ENCODE measurements at places on chromosomes 3 and 15.
A peak's percentile ranks its signal among the peaks of the same experiment; 100 is the strongest.

DNA sequence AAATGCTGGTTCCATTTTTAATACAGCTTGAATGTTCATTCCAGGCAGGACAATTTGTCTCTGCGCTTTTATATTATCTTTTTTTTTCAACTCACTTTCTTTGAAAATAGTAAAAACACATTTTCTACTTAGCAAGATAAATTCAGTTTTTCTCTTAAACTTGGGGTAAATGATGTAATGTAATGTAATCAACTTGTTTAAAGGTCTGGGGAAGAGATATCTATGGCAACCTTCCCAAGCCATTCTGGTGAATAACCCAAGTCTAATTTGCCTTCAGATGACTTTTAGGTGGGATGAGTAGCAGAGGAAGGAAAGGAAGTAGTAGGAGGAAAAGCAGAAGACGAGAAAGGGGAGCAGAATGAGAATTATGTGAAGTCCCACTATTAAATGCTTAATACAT, 335.1 kb downstream of the SV2B start:
- DNase-seq: no peak

GRCh38 chr15:53522991-53523390, 236.5 kb downstream of the WDR72 start:
- DNase-seq: no peak

GRCh38 chr3:171175741-171176234, 149.3 kb upstream of the SLC2A2 start:
- DNase-seq: no peak

DNA sequence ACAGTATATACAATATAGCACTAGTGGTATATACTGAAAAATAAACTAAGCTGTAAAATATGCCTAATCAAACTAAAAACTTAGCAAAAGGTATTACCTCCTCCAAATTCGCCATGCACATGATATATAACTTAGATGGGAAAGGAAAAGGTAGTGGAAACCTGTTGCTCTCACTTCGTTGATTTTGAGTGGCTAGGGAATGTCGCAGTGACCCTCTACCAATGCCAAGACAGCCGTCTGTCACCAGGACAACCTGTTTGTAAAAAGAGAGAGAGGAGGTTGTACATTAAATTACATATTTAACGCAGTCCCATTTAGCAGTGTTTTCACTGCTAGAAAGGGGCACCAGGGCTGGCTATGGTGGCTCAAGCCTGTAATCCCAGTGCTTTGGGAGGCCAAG, 11.3 kb downstream of the INTS14 start:
- DNase-seq: no peak

DNA sequence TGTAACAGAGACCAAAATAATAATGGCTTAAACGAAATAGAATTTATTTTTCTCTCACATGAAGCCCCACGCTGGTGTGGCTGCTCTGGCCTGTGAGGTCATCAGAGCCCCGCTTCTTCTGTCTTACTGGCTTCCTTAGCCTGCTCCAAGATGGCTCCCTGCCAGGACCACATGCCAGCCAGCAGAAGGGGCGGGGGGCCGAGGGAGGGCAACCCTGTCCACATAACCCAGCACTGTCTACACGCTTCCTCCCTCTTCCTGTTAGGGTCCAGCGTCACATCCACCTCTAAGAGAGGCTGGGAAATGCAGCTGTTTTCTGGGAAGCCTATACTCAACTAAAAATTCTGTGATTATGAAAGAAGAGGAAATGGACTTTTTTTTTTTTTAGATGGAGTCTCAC, 107.9 kb upstream of the DLG1 start:
- no peak for DNase-seq

- DNase-seq: no peak
Measured at GRCh38 chr3:157581371-157581770, 78.2 kb upstream of the VEPH1 start.

- peak; percentile 62 for DNase-seq
Measured at GRCh38 chr15:44058126-44058525, 136.9 kb downstream of the FRMD5 start.

GRCh38 chr3:105619651-105620050, 249.2 kb downstream of the CBLB start:
- no peak for DNase-seq

DNA sequence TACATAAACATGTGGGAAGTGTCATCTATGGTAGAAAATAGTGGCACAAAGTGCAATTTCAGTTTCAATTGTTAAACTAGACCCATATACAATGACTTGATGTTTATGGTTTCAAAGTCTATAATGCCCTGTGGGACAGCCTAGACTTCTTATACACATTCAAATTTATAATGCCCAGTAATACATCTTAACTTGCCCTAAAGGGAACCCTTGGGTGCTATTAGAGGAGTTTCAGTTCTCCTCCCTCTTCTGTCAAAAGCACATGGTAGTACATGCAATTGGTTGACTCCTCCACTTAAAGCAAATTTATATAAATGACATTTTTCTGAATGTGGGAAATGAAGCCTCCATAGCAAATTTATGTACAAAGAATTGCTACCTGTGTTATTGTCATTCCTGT, 30.2 kb upstream of the OR5K4 start:
- DNase-seq: no peak

DNA sequence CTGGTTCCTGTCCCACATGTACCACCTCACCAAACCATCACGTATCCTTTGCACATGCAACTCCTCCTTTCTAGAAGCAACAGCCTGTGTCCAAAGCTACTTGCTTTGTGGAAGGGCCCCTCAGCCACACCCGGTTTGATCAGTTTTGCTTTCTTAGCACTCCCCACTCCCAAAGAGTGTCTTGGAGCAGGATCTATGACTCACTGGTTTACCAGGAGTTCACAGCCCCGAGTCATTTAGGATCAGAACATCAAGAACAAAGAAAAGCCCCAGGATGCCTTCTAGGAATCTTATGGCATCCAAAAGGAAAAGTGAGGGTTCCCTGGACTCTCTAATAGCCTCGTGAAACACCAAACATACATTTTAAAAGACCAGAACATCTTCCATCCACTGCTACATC, 50.7 kb upstream of the IGF1R start:
- DNase-seq: no peak

GRCh38 chr3:150169330-150169940, 198.7 kb upstream of the PFN2 start:
- no peak for DNase-seq

DNA sequence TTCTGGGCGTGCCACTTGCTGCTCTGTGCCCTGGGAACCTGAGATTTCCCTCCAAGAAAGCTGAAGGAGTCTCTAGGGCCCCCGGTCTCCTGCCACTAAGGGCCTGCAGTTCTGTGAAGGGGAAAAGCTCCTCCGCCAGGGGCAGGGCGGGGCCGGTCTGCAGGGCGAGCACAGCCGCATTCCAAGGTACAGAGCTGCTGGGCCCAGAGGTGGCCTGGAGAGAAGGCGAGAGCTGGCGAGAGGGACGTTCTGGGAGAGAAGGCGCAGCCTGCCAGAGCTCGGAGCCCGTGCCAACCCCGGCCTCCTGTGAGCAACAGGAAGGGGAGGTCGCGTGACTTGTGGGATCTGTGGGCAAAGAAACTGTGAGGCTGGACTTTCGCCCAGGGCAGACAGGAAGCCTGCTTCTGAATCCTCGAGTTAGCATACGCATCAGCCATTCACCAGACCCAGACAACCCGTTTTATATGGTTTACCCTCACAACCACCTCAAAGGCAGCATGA, 500.4 kb downstream of the SHQ1 start:
- DNase-seq: no peak

- no peak for DNase-seq
Measured at GRCh38 chr3:12468276-12468675, 16.0 kb upstream of the TSEN2 start.

DNA sequence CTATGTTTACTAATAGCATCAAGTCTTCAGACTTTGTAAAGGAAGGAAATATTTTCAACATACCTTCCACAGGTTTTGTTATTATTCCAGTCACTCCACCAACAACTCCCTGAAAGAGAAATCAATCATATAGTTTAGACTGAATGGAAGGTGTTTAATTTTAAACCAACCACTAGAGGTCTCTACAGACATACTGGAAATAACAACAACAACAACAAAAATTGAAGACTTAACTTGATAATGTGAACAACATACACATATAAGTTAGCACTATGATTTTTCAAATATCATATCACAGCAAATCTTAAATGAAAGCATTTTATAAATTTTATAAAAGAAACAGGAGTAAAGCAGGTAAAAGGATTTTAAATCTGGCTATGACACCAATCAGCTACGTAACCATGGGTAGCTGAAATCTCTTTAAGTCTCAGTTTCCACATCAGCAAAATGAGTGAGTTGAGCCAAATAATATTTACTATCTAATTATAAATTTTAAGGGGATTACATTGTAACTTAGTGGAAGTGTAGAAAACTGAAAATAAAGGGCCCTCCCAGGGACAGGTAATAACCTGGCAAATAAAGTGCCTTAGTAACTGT, 188.2 kb downstream of the VPS13C start:
- peak; percentile 29 for DNase-seq

GRCh38 chr3:194224471-194225417, 88.8 kb downstream of the HES1 start:
- DNase-seq: no peak

GRCh38 chr3:151964743-151965142, 91.3 kb downstream of the SUCNR1 start:
- DNase-seq: no peak

GRCh38 chr3:74789111-74789510, 174.7 kb upstream of the CNTN3 start:
- DNase-seq: no peak

GRCh38 chr3:160618363-160618762, 53.0 kb upstream of the KPNA4 start:
- DNase-seq: no peak

DNA sequence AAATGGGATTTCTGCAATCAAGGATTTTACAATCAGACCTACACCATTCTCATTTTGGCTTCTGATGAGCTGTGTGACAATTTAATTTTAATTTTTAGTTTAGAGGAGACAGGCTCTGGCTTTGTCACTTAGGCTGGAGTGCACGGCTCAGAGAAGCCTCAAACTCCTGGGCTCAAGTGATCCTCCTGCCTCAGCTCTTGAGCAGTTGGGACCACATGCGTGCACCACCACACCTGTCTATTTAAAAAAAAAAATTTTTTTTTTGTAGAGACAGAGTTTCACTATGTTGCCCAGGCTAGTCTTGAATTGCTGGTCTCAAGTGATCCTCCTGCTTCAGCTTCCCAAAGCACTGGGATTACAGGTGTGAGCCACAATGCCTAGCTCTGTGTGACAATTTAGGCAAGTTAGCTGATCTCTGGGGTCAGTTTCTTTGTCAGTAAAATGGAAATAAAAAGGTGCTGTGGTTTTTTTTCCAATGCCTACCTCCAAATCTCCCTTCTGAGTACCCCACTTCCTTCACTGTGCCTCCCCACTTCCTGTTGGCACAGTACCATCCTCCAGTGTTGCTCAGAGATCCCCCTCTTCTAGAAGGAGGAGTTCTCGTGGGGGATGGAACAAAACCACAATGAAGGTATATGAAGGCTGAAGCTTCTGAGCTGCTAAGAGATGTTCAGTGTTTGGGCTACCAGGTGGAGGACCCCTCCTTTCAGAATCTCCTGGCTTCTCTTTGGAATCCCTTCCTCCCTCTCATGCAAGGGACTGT, 54.1 kb upstream of the GSK3B start:
- peak; percentile 53 for DNase-seq

- no peak for DNase-seq
Measured at GRCh38 chr3:193305356-193305755, 64.3 kb downstream of the PLAAT1 start.

GRCh38 chr3:9666704-9667445, 17.6 kb downstream of the MTMR14 start:
- DNase-seq: no peak

DNA sequence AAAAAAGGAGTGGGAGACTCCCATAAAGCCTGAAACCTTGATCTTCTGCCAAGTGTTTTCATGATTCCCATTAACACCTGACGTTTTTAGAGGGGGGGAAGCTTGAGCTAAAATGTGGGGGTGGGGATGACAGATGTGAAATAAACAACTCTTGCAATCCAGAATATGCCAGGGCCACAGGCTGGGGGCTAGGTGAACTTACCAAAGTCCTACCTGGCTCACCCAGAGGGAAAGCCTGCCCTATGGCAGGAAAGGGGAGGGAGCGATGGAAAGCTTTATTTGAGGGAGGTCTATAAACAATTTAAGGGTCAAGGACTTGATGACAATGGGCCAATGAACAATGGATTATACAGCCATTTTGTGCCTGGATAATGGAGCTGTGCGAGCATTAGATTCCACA, 108.3 kb downstream of the LRIG1 start:
- no peak for DNase-seq

DNA sequence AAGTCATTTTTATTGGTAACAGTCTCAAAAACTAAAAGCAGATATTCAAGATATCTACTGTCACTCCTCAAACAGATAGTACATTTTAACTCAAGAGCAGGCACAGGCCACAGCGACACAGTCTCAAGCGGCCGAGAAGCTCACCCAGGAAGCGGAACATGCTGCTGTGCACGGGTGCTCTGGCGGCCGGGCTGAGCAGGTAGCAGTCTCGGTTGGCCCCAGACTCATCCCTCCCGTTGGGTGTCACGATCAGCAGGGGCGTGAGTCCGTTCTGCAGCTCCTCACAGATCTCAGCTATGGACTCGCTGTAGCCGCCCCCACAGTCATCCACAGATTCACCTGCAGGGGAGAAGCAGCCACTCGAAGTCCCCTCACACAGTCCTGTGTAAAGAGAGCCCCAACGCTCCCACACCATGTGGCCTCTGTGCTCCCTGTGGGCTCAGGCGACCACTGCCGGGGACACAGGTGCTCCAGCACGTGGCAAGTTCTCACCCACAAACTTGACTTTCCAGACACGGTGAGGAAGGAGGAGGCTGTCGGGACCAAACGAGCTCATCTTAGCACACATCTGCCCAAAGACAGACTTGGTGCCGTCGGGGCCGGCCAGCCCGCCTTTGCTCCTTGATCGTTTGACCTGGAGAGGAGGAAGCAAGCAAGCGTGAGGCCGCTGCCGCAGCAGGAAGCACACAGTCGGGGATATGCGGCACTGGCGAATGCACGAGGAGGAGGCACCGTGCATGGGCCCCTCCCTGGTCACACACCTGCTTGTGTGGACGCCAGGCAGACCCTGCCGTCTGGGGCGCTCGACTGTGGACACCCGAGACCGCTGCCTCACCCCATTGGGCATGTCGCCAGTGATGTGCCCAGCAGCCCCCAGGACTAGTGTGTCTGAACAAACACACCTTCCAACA, 17.7 kb upstream of the OCA2 start:
- no peak for DNase-seq

DNA sequence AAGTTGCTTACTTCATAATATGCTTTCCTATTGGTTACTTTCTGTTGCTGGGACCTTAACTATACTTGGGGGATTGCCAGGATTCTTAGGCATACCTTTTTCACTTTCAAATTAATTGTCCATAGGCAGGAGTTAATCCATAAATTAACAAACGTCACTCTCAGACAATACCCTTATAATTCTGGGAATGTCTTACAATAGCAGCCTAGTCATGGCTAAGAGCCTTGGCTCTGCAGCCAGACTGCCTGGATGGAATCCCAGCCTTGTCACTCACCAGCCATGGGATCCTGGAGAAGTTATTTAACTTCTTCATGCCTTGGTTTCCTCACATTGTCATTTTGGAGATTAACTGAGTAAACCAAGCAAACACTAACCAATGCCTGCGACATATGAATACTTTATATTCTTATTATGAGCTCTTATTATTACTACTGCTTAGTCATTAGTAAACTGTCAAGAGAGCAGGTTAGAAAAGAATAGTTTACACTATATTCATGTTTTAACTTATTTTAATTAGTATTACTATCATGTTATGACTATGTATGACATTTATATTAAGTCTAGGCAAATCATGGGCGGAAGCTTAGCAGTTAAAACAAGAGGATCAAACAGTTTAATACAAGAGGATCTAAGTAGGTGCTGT, 29.0 kb downstream of the GYG1 start:
- no peak for DNase-seq

- peak; percentile 52 for DNase-seq
Measured at GRCh38 chr3:129313665-129314385, 35.2 kb downstream of the HMCES start.

GRCh38 chr3:54817628-54818027, 110.2 kb downstream of the LRTM1 start:
- DNase-seq: no peak

All from MM.1S (cell line).